Left renal cortex interstitium (tissue), 4 donors: ENCODE measurements at places on chromosomes 4 and X. TPM values are rescaled to one million over a fixed set of nuclear protein-coding genes. Genes with fewer than 3 reads are reported as not detected.

- DNase-seq, result no peak
Observed at GRCh38 chr4:30952526-30953219, 232.5 kb downstream of the PCDH7 start.

MAGEB2 gene
- polyA plus RNA-seq, result not detected

DNA sequence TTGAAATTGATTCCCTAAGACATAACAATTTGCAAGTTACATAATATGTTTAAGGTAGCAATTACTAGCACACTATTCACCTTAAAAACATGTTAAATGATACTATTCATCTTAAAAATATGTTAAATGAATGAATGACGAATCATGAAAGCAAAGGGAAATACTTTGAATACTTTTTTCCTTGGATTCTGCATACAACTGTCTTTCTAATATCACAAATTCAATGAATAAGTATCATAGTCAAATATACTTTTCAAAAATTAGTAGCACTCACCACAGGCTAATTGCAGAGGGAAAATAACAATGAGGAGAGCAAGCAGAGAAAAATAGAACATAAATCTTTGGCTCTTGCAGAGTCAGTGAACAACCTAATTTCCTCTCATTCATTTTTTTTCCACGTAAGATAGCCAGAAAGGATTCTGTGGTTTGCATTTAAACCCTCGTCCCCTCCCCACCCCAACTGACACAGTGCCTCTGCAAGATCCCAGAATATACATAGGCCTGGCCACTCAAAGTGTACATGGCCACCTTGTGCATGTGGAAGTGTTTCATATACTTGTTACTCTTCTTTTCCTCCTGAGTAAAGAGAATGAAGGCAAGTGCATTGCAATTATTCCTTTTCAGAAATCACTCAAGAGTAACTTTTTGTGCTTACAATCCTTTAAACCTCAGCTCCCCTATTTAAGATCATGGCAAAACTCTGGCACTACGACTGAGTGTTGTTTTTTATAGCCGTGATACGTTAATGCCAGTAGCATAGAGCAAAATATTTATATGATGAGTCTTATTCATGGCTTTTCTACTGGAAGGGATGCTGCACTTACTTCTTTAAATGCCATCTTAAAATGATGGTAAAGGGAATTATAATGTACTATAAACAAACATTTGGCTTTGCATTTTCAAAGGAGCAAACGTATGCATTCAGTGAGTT, 236.4 kb downstream of the PDGFC start:
- DNase-seq, result no peak

ZGRF1 gene
- polyA plus RNA-seq, result 18.6 TPM

- DNase-seq, result no peak
Observed at GRCh38 chrX:25005382-25006185, 10.2 kb downstream of the ARX start.

- no peak for DNase-seq
Observed at GRCh38 chr4:84841435-84841834, 125.1 kb downstream of the WDFY3 start.

GUCY1B1 gene
- 65.8 TPM for polyA plus RNA-seq

DNA sequence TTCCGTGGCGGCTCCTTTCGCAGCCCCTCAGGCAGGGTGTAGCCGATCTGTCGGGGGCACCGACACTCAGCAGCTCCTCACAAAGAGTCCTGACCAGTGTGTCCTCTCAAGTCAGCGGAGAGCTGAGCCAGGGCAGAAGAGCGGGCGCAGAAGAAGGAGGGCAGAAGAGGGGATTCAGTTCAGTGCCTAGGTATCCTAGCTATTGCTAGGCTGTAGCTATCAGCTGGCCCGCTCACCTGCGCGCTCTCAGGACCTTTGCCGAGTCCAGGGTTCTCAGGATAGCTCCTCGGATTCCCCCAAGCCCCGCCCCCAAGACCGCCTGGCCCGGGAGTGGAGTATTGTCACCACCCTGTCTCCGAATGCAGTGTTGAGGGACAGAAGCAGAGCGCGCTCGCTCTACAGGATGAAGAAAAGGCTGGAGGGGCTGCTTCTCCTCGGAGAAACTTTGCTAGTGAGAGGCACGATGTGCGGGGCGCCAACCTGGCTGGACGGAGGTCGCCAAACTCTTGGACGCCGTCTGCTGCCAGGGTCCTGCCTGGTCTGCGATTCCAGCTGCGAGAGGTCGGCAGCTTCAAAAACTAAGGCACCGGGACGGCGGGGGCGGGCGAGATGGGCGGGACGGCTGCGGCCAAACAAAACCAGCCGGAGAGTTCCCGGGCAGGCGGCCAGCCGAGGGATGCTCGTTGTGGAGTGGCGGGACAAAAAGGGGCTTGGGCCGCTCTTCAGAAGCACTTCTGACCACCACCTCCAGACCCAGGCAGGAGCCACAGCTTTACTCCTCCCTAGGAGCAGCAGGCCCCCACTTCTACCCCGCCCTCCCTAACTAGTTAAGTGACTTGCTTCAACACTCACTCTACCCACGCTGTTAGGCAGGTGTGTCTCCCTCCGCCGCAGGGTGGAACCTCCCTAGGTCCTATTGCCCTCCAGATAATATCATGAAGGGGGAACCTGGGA, at the start of gene XKRX:
XKRX (minus strand) TSS at position 258 of the 954 bp plus-strand sequence. CDS start 613 bp downstream, outside the sequence.
- peak; percentile 8 for DNase-seq

DNA sequence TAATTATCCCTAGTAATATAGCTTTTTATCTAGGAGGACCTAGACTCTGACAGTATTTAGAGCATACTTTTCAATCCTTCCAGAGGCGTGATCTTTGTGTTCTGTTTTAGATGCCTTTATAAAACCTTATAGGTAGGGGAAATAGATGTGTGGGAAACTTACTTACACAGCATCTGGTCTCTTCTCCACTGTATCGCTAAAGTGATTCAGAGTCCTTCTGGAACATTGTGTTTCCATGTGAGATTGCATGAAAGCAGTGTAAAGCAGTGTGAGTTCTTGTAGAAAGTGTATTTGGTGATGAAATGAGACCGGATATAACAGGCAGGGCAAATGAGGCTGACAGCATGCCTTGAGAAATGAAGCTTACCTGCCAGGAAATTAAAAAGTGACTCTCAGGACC, 9.5 kb downstream of the GABRB1 start:
- DNase-seq, result no peak

PCSK1N gene
- 8.4 TPM for polyA plus RNA-seq

GIMD1 gene
- polyA plus RNA-seq, result not detected

GRCh38 chr4:148016063-148016637, 284.3 kb downstream of the ARHGAP10 start:
- no peak for DNase-seq

DNA sequence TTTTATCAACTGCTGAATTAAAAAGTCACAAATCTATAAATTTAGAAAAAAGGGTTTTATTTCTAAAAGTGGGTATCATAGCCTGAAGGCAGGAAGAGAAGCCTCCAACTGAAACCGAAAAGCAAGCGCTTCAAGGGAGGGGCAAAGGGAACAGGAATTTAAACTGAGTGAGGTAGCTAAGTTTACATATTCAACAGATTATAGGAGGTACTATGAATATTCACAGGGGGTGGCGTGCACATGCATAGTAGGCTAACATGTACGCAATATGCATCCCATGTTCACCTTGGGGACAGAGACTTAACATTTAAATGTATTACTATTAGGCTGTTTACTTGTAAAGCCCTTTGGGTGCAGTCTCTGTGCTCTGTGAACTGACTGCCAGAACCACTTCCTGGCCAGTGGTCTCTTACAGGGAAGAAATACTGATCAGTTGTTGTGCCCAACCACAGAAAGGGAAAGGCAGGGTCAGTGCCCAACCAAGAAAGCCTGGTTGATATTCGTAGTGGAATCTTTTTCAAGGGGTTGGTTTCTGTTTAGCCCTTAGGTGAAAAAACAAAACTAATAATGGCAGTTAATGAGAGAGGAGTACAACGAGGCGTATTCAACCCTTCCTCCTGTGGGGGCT, 168.7 kb upstream of the GALNTL6 start:
- no peak for DNase-seq

DNA sequence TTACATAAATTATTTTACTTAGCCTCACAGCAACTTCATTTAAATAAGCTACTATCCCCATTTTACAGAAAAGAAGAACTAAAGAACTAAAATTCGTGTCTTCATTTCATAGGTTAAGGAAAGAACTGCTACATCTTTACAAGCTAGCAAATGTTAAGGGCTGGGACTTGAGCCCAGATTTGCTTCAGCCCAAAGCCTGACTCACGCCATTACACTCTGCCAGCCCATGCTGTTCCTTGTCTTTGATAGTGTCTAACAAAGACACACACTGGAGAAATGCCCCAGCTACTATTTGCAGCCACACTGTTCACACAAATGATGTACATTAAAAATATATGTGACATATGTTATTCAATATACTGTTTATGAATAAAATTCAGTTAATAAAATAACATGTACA, 29.0 kb upstream of the ERVMER34-1 start:
- DNase-seq, result no peak

- DNase-seq, result no peak
Observed at GRCh38 chrX:75369721-75370120, 95.8 kb downstream of the UPRT start.

GRCh38 chrX:48058621-48059295, 12.7 kb downstream of the ZNF630 start:
- no peak for DNase-seq

SLC6A14 gene
- polyA plus RNA-seq, result 0.25 TPM

DIAPH2 gene
- polyA plus RNA-seq, result 8.3 TPM

GRCh38 chr4:3709061-3709845, 56.9 kb upstream of the ADRA2C start:
- no peak for DNase-seq

SLC49A3 gene
- polyA plus RNA-seq, result 3.7 TPM

TEX11 gene
- 0.08 TPM for polyA plus RNA-seq

- no peak for DNase-seq
Observed at GRCh38 chr4:114839986-114840385, 241.4 kb downstream of the UGT8 start.

GAGE12H gene
- polyA plus RNA-seq, result not detected

GRCh38 chr4:179001918-179002317, 1559.7 kb upstream of the AGA start:
- no peak for DNase-seq

GRCh38 chr4:121380776-121381462, at the start of gene QRFPR:
Gene QRFPR (minus strand): TSS chr4:121381018. CDS start chr4:121380647, 371 bp downstream.
- no peak for DNase-seq

SSX2B gene
- not detected for polyA plus RNA-seq

USP17L22 gene
- polyA plus RNA-seq, result not detected

GRCh38 chr4:30717208-30718020, 2.8 kb upstream of the PCDH7 start:
- DNase-seq, result peak; percentile 66

DNA sequence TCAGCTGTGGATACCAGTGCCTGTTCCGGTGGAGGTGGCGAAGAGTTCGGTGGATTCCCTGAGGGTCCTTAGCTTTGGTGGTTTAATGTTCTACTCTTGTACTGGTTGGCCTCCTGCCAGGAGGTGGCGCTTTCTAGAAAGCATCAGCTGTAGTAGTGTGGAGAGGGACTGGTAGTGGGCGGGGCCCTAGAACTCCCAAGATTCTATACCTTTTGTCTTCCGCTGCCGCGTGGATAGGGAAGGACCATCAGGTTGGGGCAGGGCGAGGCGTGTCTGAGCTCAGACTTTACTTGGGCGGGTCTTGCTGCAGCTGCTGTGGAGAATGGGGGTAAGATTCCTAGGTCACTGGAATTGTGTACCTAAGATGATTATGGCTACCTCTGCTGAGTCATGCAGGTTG, 390.3 kb downstream of the FAM47A start:
- no peak for DNase-seq

DNA sequence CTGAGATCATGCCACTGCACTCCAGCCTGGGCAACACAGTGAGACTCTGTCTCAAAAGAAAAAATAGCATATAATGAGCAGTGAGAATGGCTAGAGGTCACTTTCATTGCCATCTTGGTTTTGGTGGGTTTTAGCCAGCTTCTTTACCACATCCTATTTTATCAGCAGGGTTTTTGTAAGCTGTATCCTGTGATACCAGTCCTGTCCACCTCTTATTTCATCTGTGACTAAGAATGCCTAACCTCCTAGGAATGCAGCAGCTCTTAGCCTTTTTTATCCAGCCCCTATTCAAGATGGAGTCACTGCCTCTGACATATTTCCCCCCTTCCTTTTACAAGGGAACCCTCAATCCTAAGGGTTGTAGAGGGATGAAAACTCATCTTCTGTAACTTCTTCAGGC, 26.1 kb upstream of the IGFBP7 start:
- DNase-seq, result no peak

CCSER1 gene
- polyA plus RNA-seq, result 15.9 TPM

DNA sequence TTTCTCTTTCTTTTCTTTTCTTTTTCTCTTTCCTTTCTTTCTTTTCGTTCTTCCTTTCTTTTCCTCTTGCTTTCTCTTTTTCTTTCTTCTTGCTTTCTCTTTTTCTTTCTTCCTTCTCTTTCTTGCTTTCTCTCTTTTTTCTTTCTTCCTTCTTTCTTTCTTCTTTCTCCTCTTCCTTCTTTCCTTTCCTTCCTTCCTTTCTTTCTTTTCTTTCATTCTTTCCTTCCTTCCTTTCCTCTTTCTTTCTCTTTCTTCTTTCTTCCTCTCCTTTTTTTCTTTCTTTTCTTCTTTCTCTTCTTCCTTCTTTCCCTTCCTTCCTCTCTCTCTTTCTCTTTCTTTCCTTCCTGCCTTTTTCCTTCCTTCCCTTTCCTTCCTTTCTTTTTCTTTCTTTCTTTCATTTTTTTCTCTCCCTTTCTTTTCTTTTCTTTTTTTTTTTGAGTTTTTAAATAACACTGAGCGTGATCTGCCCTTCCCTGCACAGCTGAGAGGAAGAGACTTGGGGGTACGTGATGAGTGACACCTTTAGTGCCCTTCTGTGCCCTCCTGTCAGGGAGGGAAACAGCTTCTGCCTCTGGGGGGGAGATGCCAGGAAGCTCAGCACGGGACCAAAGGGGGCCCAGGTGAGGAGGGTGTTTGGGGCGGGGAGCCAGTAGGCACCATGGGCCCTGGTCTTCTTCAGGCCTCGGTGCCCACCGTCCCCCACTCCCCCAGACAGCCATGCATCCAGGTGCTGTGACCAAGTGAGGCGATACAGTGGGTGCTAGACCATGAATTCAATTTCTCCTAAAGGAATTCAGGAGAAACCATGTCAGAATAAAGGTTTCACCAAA, 36.6 kb upstream of the CDKN2AIP start:
- DNase-seq, result no peak

DCAF16 gene
- polyA plus RNA-seq, result 70.2 TPM

ADH1A gene
- 0.11 TPM for polyA plus RNA-seq

DNA sequence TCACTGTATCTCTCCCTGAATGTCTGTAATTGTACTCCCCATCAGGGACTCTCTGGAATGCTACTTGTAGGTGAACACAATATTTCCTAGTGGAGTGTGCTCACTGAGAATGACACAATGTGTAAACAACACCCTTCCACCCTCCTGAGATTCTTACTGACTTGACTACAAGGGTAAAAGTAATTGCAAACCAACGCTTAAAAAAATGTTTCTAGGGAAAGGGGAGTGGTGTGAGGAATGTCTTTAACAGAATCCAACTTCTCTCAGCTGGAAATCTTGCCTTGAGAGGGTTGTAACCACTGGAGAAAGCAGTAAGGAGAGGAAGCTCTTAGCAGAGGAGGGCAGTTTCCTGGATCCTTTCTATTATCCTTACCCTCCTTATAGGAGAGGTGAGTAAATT, 5.1 kb upstream of the RAPGEF2 start:
- DNase-seq, result no peak
